ENCODE measurements at places on chromosomes 2 and 18. TPM values are rescaled to one million over a fixed set of nuclear protein-coding genes. Genes with fewer than 3 reads are reported as not detected.

Gene TMEM200C
- total RNA-seq, result 0.33 TPM

Gene MAP2
- total RNA-seq, result 2.1 TPM

Gene SAP130
- 3.5 TPM for total RNA-seq

Gene CNDP1
- total RNA-seq, result not detected

Gene RMND5A
- 20.2 TPM for total RNA-seq

Gene CACNB4
- 4.8 TPM for total RNA-seq

Gene TEKT4
- total RNA-seq, result not detected

Gene LYPD1
- total RNA-seq, result 0.74 TPM

Gene ALPI
- total RNA-seq, result not detected

Gene GTF2A1L
- total RNA-seq, result not detected

Gene ANKRD29
- 6.1 TPM for total RNA-seq
